Hematopoietic multipotent progenitor cell treated with erythropoietin and hydrocortisone succinate and interleukin-3 and kit ligand, for 8 days (in vitro differentiated cells): ENCODE measurements at places on chromosomes 7 and 10.
A peak's percentile ranks its signal among the peaks of the same experiment; 100 is the strongest.

DNA sequence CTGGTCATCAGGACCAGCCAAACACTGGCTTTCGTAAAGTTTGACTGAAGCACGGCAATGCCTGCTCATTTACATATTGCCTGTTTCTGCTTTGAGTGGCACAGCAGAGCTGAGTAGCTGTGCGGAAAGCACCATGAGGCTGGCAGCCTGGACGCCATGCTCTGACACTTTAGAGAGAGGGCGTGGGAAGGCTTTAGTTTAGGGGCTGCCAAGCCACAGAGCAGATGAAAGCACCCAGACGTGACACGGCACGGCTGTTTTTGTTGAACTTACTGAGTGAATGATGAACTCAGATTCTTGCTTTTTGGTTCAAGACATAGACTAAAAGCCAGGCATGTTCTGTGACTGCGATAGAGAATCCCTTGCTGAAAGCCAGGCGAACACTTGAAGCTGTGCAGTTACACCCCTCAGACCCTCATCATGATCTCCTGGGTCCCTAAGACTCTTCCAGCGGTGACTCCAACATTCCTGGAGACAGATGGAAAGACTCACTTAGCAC is 182.1 kb downstream of the ZMYND11 start:
- DNase-seq: no peak

- no peak for DNase-seq
Measured at GRCh38 chr10:65501259-65501658, 1424.6 kb upstream of the LRRTM3 start.

- no peak for DNase-seq
Measured at GRCh38 chr10:79976999-79977398, 28.1 kb upstream of the SFTPD start.

DNA sequence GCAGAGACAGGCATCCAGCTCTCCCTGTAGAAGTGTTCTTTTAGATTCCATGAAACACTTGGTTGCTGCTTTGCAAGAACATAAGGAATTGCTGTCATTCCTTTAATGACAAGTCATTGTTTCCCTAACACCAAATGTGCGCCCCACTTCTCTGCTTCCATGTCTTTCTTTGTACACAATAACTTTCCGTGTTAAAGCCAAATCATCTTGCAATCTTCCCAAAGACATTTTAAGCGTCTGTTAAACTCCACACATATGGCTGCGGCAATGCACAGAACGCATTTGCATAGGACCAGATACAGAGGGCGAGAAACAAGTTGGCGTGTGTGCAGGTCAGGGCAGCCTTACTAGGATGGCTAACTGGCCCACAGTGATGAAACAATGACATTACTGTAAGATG is 399.3 kb upstream of the PRKCQ start:
- DNase-seq: no peak

GRCh38 chr7:129665013-129665401 is 53.5 kb downstream of the NRF1 start:
- no peak for DNase-seq

DNA sequence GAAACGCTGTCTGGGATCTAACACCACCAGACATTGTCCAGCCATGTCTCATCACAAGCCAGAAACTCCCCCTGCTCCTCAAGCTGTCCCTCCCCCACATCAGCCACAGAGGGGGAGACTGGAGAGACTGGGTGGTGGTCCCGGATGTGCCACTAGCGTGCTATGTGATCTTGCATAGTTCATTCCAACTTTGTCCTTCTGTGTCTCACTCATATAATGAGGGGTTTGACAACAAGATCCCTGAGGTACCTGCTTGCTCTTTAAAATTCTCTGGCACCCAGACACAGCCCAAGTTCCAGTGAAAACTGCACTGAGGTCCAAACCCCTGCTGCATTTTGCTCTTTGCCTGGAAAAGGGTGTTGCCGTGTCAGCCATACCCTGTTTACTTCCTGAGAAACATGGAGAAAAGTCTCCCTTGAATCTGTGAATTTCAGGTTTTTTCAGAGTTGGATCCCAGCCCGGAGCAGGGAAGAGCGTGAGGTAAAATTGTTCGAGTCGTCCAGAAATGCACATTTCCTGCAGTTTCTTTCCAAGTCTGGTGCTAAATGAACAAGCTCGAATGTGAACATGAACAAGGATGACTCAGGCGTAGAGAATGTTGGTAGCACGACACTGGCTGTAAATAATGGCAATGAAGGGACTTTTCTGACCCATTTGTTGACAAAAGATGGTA is 156.6 kb downstream of the CCDC3 start:
- no peak for DNase-seq

DNA sequence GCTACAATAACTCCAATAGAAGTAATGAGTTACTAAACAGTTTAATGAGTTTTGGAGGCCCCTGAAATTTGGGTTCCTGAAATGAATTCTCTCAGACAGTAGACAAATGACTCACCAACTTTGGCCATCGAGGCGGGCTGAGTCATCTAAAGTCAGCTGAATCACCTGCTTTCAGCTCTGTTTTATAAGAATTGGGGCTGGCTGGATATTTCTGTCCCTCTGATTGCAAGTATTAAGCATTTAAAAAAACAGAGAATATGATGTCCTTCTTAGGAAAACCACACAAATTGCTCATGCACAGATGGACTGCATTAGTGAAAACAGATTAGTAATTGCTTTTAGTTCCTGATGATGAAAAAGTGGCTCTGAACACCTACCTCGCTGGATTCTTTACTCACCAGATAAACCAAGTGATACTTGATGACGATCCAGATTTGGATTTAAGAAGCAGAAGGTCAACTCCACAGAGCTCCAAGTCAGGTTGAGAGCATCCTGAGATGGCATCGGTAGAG is 59.1 kb downstream of the ZNF365 start:
- DNase-seq: no peak

DNA sequence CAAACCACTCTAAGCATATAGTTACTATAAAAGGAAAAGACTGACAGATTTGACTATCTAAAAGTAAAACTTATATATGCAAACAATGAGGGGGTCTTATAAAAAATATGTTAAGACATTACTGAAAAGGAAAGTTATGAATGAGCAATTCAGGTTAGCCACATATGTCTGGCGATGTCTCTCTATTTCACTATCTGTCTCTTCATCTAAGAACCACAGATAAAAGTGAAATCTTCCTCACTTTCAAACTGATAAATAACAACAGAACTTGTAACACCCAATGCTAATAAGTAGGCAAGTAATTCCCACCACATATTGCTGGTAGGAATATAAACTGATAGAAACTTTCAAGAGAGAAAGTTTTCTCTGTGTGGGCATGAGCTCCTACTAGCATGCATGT is 138.2 kb downstream of the CHCHD3 start:
- DNase-seq: no peak

DNA sequence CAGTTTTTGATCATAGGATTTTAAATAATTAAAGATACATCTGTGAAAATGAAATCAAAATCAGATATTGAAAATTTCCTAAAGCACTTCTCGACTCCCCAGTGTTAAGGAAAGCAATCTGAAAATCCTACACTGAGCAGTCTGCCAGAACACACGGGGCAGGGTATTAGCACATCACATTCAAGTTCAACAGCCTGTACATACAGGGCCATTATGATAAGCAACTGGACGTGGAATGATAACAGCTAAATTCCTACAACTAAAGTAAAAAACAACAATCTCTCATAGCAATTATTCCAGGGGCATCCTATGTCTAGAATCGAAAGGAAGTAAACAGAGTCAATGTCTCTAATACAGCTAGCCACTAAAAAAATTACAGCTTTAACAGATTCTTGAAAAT is 31.7 kb downstream of the TRDMT1 start:
- peak; percentile 32 for DNase-seq

GRCh38 chr7:150849204-150849775 is 3.0 kb upstream of the AOC1 start:
- no peak for DNase-seq

DNA sequence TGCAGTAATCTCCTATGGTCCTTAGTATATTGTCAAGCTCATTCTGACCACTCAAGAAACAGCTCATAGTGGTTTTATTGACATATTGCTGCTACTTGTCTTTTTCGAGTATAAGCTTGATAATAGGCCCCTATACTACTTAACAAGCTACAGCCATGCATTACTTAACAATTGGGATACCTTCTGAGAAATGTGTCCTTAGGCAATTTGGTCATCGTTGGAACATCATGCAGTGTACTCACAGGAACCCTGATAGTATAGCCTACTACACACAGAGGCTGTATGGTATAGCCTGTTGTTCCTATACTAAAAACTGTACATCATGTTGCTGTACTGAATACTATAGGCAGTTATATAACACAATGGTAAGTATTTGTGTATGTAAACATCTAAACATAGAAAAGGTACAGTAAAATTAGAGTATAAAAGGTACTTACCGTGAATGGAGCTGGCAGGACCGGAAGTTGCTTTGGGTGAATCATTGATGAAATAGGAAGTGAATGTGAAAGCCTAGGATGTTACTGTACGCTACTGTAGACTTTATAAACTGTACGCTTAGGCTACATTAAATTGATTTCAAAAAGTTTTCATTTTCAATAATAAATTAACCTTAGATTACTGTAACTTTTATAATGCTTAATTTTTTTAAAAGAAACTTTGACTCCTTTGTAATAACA is 160.9 kb downstream of the LRRC4 start:
- DNase-seq: no peak

DNA sequence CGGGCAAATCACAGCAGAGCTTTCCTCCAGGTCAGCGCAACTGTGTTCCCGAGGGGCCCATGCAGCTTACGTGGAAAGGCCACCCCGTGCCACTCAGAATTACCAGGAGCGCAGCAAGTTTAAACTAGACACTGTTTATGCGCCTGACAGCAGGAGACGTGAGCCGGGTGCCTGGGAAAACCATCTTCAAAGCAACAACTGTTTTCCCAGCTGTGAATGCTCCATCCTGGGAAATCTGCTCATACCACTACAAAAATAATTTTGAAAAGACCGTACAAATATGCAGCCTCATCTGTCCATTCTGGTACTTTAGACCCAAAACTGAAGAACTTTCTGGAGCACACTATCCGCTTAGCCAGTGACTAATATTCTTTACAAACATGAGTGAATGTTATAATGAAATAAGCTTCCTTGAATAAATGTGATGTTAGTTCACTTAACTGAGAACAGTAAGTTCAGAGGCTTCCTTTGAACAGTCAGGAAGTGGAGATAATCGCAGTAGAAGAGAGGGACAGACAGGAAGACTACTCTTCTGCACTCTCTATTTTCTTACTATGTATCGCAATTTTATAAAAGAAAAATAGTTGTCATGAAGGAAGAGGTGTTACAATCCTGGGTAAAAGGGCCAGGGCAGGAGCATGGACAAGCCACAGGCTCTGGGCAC is 16.7 kb downstream of the GPER1 start:
- no peak for DNase-seq

GRCh38 chr10:61486251-61486650 is 33.1 kb upstream of the TMEM26 start:
- no peak for DNase-seq

DNA sequence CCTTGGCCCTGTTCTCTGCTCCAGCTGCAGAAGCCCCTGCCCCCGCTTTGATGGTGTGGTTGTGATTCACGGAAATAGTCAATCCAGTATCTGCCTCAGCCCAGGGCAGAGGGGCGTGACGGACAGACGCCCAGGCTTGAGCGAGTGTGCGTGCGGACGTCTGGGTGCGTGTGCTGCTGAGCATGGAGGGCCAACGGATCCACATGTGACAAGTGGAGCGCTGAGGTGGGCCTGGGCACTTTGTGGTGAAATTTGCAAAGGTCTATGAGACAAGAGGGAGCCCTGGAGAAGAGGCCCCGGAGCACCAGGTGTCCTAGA is 94.4 kb downstream of the WDR37 start:
- DNase-seq: no peak

GRCh38 chr10:130463104-130463875 is 327.1 kb downstream of the GLRX3 start:
- DNase-seq: no peak

- peak; percentile 83 for DNase-seq
Measured at GRCh38 chr10:95841661-95842498, 65.9 kb upstream of the CC2D2B start.

DNA sequence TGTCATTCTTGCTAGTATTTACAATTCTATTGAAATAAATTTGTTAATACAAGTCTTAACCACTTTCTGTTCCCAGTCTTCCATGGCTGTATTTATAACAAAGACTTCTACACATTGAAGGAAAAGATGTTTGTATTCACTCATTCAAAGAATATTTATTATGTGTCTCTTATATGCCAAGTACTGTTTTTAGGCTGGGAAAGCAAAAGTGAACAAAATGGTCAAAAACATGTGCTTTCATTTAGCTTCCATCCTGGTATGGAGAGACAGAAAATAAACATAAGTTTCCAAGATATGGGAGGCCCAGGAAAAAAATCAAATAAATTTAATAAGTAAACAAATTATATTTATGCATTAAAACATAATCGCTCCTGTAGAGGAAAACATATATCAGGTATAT is 22.9 kb downstream of the CPED1 start:
- no peak for DNase-seq

DNA sequence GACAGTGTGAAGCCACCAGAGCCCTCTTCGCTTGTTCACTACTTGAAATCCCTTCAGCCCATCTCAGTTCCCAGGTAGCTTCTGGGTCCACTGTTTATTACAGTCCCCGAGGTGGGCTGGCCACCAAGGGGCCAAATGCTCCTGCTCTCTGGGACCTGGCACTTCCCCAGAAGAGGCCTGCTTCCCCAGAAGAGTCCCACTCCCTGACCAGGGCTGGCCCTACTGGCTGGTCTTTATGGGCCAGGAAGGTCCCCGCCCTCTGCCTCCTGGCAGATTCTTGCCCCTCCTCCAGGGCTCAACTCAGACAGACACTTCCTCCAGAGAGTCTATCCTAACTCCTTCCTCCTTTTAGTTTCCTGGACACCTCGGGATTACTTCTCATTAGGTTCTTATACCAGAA is 70.7 kb upstream of the LRRC18 start:
- no peak for DNase-seq

- DNase-seq: no peak
Measured at GRCh38 chr7:116095396-116095795, 64.8 kb upstream of the TFEC start.

GRCh38 chr10:127012071-127012768 is 107.0 kb downstream of the DOCK1 start:
- no peak for DNase-seq

DNA sequence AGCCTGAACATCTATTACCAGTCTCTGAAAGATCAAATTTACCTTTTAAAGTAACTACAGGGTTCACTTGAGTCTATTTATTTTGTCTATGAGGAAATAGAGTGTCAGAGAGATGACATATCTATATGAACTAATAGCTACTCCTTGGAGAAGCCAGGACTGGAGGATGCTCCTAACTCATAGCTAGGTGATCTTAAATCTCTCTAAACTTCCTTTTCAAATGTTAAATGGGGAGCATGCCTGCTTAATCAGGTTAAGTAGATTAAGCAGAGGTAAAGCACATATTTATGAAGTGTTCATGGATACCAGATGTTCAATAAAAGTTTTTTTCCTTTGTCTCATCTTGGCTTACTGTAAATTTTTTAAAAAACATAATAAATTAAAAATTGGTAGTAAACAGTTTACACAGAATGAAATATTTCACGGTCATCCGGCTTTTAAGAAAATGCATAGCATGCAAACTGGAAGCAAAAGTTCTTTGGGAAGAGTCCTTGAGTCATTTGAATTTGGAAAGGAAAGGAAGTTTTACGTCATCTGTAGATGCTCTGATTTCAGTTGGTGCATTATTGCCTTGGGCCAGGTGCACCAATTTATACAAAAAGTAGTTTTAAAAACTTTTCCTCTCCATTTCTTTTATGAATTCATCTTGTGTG is 155.1 kb downstream of the BICC1 start:
- DNase-seq: no peak
